ENCODE measurements at places on chromosomes 2 and 18.
A peak's percentile ranks its signal among the peaks of the same experiment; 100 is the strongest.

DNA sequence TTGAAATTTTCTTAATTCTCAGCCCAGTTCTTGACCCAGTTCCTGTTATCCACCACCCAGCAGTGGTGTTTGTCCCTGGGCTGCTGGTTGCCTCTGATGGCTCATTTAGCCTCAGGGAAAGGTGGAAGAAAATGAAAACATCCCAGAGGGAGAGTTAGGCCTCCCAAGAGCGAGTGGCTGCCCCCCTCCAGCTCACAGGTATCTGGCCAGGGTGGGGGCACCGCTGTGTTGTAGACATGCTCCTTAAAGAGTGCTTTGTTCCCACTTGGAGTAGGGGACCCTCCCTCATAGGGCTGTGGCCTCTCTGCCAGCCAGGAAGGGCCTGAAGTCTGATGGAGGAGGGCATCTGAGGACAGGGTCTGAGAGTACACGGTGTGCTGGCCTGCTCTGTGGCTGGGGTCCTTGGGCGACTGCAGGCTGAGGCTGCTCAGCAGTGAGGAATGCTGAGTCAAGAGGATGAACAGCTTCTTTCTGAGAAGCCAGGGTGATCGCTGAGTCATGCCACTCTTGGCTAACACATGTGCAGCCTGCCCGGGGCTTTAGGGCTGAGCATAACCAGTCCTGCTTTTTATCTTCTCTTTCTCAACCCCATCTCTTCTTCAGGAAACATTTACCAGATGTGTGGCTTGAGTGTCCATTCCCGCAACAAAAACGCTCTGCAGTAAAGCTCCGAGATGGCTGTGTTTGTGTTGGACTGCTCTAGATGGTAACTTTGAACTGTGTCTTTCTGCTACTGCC is 72.3 kb downstream of the IL1R2 start:
- H3K27ac ChIP-seq = peak overlapping the region; percentile 67
- H3K36me3 ChIP-seq = no peaks in the 10 kb centered on the region
- H3K27me3 ChIP-seq = no peaks in the 10 kb centered on the region
- peaks cover 4% of the 10 kb centered on the region for H3K4me1 ChIP-seq
- DNase-seq = no peak
- no peak overlapping the region for H3K4me3 ChIP-seq

- DNase-seq = no peak
- no peak overlapping the region for H3K27ac ChIP-seq
- H3K36me3 ChIP-seq = peaks cover 16% of the 10 kb centered on the region
Observed at GRCh38 chr2:231370749-231371429, 24.6 kb upstream of the B3GNT7 start.

DNA sequence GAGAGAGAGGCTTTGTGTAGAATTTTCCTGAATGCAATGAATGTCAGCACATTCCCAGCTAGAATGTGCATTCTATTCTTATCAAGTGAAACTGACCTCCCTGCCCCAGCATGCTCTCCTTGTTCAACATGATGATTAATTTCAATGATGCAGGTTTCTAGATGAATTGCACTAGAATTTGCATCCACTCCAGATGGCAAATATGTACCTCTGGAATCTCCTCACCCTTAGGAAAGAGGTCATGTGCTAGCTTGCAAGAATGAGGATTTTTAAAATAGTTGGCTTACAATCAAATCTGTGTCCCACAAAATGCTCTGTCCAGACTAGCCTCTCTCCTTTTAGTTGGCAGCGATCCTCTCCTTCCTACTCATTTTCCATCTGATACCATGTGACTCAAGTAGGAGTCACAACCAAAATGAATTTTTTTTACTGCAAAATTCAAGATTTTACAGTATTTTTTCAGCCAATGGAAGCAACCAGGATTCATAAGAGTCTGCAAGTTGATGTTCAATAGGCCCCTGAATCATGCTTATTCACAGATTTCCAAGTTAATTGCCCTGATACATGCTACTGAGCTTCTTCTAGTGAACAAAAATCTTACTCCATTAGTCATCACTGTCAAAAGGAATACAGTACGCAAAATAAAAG is 21.0 kb upstream of the STAT4 start:
- no peaks in the 10 kb centered on the region for H3K36me3 ChIP-seq
- H3K27me3 ChIP-seq = no peaks in the 10 kb centered on the region
- no peak overlapping the region for H3K27ac ChIP-seq
- DNase-seq = peak; percentile 14

GRCh38 chr2:212089873-212090272 is 448.7 kb downstream of the ERBB4 start:
- H3K4me3 ChIP-seq = no peak overlapping the region
- H3K27ac ChIP-seq = no peak overlapping the region
- H3K36me3 ChIP-seq = no peaks in the 10 kb centered on the region
- DNase-seq = no peak

DNA sequence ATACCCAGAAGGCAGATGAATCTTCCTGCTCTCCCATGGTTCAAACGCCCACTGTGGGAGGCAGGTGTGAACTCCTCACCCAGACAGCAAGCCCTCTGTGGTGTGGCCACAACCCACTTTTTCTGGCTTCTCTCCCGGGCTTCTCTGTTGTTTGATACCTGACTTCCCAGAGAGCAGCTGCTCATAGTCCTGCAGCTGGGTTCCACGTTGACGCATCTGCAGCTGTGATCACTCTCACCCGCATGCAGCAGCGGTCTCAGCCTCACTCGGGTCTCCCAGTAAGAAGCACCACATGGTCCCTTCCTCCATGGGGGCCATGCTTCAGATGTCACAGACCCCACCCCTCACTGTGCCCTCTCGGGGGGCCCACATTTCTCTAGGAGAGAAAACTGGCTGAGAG is 3.5 kb downstream of the ASPRV1 start:
- DNase-seq = no peak
- H3K4me3 ChIP-seq = no peak overlapping the region
- H3K36me3 ChIP-seq = no peaks in the 10 kb centered on the region
- no peaks in the 10 kb centered on the region for H3K4me1 ChIP-seq
- H3K27ac ChIP-seq = no peak overlapping the region

DNA sequence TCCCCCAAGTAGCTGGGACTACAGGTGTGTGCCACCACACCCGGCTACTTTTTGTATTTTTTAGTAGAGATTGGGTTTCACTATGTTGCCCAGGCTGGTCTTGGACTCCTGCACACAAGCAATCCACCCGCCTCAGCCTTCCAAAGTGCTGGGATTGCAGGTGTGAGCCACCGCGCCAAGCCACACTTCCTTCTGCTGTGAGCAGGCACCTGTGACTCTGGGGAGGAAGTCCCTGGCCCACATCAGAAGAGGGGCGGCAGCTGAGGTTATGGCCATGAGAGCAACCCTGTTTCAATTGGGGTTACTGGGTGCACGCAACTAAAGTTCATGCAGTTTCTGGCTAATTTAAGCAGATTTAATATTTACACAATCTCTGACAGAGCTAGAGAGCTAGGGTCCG is 91.0 kb downstream of the PLB1 start:
- no peak overlapping the region for H3K4me3 ChIP-seq
- H3K36me3 ChIP-seq = no peaks in the 10 kb centered on the region
- no peak for DNase-seq
- H3K4me1 ChIP-seq = no peaks in the 10 kb centered on the region

- H3K36me3 ChIP-seq = no peaks in the 10 kb centered on the region
- DNase-seq = peak; percentile 76
- H3K4me1 ChIP-seq = peaks cover 23% of the 10 kb centered on the region
Observed at GRCh38 chr2:190469771-190470170, 61.6 kb downstream of the MFSD6 start.

- no peaks in the 10 kb centered on the region for H3K4me1 ChIP-seq
- no peak overlapping the region for H3K4me3 ChIP-seq
- no peaks in the 10 kb centered on the region for H3K27me3 ChIP-seq
- peaks cover 2% of the 10 kb centered on the region for H3K36me3 ChIP-seq
Observed at GRCh38 chr2:202521470-202521869, 113.3 kb upstream of the FAM117B start.

DNA sequence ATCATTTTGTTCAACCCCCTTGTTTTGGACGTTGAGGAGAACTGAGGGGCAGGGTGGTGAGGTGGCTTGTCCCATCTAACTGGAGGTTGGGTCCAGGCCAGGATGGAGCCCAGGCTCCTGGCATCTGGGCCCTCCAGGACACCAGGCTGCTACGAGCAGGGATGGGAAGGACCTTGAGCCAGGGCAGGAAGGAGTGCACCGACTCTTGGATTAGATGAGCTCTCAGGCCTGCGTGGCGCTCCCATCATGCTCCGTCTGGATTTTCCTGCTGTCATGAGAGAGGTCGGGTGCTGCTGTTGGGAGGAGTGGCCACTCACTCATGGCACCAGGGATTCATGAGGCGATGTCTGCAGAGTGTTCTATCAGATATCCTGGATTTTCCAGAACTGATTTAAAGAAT is 18.3 kb upstream of the ALLC start:
- no peak overlapping the region for H3K4me3 ChIP-seq
- no peaks in the 10 kb centered on the region for H3K4me1 ChIP-seq
- DNase-seq = no peak
- H3K27ac ChIP-seq = no peak overlapping the region
- H3K27me3 ChIP-seq = peaks cover 3% of the 10 kb centered on the region

GRCh38 chr2:218152777-218153176 is 14.0 kb downstream of the CXCR1 start:
- H3K27ac ChIP-seq = no peak overlapping the region
- DNase-seq = no peak
- H3K36me3 ChIP-seq = no peaks in the 10 kb centered on the region
- no peak overlapping the region for H3K4me3 ChIP-seq
- no peaks in the 10 kb centered on the region for H3K4me1 ChIP-seq
- no peaks in the 10 kb centered on the region for H3K27me3 ChIP-seq

GRCh38 chr2:48914477-48915089 is 159.1 kb upstream of the LHCGR start:
- H3K27ac ChIP-seq = no peak overlapping the region
- no peaks in the 10 kb centered on the region for H3K27me3 ChIP-seq
- DNase-seq = no peak
- no peak overlapping the region for H3K4me3 ChIP-seq

DNA sequence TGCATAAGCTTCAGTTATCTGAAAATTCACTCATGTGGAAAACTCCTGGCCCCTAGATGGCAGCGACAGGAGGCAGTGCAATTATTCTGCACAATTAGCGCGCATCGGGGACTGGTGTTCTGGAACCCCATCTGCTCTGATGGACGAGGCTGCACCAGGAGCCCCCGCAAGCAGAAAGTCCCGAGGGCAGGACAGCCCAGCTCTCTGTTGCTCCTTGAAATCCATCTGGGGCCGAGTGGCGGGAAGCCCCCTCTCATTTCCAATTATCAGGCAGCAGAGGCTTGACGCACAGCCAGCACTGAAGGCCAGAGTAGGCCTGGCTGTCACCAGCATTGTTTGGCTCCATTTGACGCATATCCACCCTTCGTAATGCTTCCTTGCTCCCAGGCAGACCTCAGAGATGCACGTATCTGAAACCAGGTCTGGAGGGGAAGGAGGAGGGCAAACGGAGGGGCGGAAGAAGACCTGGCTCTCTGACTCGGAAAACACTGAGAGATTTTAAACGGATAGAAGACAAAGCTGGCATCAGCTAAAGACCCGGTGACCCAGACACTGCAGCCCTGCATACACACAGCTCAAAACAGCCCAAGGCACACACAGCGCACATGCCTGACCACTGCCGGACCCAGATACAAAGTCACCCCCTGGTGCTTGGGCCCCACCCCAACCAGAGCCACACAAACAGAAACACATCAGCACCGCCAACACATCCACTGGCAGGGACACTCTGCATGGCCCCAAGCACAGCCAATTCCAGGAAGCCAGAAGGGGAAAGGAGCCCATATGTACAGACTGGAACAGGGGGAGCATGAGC is 69.8 kb downstream of the TNS1 start:
- H3K4me3 ChIP-seq = no peak overlapping the region
- H3K4me1 ChIP-seq = peaks cover 2% of the 10 kb centered on the region
- H3K36me3 ChIP-seq = no peaks in the 10 kb centered on the region
- DNase-seq = no peak

Data from small intestine (tissue), 16 donors.